ENCODE measurements at places on chromosomes 5 and 9. TPM values are rescaled to one million over a fixed set of nuclear protein-coding genes. Genes with fewer than 3 reads are reported as not detected.

GPR151 gene
- not detected for total RNA-seq

DAB2IP gene
- total RNA-seq: 54.8 TPM

GFRA3 gene
- total RNA-seq: 0.72 TPM

ARHGEF37 gene
- 32.8 TPM for total RNA-seq

FAM221B gene
- total RNA-seq: not detected

BRD3 gene
- total RNA-seq: 28.7 TPM

INSYN2B gene
- total RNA-seq: 0.50 TPM

LAMC3 gene
- total RNA-seq: 0.07 TPM

PTGES gene
- total RNA-seq: 2.4 TPM

ADAMTS16 gene
- total RNA-seq: not detected

ADAMTS2 gene
- total RNA-seq: 4.3 TPM

DNA sequence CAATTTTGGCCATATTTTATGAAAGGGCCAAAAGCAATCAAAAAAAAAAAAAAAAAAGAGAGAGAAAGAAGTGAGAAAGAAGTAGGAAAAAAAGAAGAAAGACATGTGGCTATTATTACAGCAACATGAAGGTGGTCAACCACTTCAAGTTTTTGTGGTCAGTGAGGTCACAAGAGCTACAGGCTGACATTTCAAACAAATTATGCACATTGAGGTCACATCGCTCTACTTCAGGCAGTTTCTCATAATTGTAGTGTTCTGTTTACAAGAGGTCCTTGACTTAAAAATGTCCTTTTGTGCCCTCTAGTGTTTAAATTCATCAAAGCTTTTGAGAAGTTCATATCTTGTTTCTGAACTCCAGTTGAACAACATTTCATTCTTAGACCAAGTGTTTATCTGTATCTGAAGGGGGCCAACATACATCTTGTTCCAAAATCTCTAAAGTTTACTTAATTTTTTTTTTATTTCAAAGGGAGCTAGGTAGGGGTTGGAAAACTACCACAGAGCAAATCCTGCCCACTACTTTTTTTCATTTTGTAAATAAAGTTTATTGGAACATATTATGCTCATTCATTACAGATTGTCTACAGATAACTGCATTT is 513.1 kb downstream of the PDE4D start:
- DNase-seq: no peak

DNA sequence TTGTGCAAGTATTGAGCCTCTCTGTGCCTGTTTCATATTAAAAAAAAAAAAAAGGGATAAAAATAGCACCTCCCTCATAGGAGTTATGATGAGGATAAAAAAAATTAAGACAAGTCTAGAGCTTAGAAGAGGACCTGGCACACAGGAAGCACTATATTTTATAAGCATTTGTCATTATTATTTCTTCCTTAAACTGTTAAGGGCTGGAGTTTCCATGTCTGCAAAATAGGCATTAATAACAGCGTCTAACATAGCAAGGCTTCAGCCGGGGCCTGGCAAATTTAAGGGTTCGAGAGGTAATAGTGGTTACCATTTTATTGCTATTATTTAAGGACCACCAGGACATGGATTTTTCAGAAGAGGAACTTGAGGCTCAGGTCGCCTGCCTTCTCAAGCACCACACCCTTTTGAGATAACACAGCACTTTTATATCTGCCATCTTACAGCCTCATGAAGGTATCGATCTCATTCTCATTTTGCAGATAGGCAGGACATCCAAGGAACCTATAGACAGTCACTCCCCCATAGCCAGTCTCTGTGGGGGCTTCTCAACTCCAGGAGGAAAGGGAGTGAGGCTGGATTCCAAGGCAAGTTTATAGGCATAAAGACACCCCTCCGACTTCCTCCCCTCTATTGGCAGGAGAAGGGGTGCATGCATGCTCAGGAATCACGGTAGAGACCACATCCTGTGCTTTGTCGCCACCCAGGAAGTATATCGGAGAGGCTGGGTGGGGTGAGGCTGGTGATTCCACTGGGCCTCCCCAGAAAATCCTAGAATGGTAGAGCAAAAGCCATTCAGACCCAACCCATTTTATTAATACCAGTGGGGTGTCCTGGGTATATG is 2.4 kb downstream of the ANXA6 start:
- DNase-seq: no peak

GRCh38 chr9:116450378-116451139 is 236.5 kb upstream of the TRIM32 start:
- no peak for DNase-seq

DNA sequence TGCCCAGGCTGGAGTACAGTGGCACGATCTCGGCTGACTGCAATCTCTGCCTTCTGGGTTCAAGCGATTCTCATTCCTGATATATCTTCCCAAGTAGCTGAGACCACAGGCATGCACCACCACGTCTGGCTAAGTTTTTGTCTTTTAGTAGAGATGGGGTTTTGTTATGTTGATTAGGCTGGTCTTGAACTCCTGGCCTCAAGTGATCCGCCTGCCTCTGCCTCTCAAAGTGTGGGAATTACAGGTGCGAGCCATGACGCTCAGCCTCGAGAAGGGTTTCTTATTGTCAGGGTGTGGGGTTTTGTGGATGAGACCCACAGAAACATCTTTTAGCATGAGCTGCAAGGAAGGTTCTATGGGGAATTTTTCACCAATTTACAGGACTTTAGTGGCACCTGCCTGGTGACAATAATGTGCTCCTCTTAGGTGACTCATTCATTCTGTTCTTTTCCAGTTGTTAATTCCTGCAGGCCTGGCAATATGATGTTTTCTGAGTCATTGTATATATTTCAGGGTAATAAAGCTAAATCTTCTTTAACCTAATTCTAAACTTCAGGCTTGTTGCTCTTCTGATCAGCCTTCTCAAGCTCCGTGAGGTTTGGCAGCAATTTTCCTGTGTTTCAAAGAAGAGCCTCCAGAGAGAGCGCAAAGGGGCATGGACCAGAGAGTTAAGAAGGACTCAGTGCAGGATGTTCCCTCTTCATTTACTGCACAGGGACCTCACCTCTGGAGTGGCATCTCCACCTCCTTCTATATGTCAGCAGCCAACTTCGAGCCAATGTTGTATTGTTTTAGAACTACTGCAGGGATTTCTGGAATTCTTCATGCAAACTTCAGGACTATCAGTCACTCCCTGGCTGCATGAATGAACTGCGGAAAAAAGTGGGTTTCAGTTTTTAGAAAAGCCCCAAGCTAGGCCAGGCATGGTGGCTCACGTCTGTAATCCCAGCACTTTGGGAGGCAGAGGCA is 77.8 kb upstream of the ZNF618 start:
- DNase-seq: no peak

- no peak for DNase-seq
These were observed 677 bp upstream of the TXNDC15 start for GRCh38 chr5:134873494-134873893.

GRCh38 chr5:61306531-61307131 is 25.4 kb upstream of the ZSWIM6 start:
- DNase-seq: no peak

GRCh38 chr9:7118633-7119032 is 360.9 kb downstream of the KDM4C start:
- DNase-seq: no peak

DNA sequence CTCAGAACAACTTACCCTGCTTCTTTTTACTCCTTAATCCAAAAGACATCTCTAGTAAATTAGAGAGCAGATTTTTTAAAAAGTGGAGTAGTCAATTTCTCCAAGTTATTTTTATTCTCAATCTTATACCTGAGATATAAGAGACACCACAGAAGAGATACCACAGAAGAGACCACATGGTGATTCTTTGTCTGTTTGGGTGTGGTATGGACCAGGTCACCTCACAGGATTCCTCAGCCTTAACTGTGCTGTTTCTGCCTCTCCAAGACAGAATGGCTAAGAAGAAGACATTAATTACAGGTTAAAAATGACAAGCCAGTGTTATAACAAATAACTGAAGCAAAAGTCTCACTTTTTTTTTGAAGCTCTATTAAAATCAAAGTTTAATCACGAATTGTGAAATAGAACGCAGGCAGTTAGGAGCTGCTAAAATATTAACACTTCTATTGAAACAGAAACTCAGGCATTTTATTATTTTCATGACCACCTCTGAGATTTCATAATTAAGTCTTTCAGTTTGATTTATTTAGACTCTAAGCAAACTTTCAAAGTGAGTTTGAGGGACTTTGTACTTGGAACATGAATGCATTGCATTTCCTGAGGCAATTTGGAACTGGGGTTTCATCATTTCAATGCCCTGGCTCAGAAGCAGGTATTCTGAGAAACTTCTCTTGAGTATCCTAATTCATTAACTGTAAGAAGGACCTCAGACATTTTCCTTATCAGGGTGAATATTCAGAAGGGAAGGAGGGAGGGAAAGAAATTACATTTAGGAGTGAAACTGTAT is 280.7 kb downstream of the KCTD16 start:
- no peak for DNase-seq

DNA sequence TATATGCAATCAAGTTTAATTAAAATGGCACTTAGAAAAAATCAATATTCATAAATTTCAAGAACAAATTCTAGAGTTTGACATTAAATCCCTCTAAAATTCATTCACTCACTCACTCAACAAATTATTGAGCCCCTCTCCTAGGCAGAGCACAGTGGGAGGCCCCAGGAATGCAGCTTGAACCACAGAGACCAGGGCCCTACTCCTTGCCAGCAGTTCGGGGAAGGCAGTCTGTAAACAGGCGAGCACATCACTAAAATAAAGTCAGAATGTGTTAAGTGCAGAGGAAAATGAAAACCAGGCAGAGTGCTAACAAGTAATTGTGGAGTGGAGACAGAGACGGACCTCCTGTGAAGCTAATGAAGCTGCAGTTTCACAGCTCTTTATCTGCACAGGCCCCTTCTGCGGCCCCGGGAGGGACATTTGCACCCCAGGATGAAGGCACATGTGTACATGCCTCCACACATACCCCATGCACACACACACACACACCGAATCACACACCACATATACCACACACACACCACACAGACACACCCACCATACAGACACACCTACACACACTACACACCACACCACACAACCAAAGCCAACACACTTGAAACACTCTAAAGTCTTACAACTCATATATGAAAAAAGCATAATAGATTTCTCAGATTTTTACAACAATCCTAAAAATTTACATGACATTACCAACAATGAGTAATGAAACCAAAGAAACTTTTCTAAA is 40.5 kb downstream of the BHMT start:
- no peak for DNase-seq

DNA sequence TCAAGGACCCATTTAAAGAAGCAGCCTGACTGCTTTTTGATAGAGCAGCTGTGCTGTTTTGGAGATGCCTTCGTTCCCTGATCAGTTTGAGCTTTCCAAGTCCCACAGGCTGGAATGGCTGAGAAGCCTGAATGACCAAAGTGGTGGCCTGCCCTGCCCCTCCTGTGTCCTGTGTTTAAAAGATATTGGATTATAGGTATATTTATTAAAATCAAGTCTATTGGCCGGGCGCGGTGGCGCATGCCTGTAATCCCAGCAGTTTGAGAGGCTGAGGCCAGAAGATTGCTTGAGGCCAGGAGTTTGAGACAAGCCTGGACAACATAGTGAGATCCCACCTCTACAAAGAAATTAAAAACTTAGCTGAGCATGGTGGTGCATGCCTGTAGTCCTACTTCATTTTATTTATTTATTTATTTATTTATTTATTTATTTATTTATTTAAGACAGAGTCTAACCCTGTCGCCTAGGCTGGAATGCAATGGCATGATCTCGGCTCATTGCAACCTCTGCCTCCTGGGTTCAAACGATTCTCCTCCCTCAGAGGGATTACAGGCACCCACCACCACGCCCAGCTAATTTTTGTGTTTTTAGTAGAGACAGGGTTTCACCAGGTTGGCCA is 87.7 kb downstream of the CACNA1B start:
- peak; percentile 10 for DNase-seq

GRCh38 chr5:124755565-124755964 is 9.1 kb upstream of the ZNF608 start:
- DNase-seq: no peak

- no peak for DNase-seq
These were observed 141.0 kb upstream of the NUDT12 start for GRCh38 chr5:103703617-103704016.

DNA sequence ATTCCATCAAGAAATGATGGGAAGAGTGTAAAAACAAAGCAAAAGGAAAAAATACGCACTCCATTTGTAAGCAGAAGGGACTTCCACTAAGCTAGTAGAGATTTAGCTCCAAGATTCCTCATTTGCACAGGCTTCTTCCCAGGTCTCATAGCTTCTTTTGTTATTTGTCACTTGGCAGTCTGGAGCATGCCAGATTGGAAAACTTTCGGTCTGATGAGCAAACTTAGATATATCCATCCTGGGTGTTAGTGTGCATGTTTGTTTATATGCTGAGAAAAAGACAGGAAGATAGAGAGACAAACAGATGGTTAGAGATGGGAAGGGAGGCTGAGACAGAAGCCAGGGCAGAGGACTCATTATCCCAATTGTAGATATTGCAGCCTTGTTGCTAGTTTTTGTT is 1644.5 kb upstream of the NUDT12 start:
- no peak for DNase-seq

GRCh38 chr5:100542086-100542485 is 6.9 kb downstream of the FAM174A start:
- no peak for DNase-seq

Data from left ventricle myocardium superior (tissue), 1 donor.